Iris pigment epithelial cell (primary cell): ENCODE measurements at places on chromosomes 5 and 9.

DNA sequence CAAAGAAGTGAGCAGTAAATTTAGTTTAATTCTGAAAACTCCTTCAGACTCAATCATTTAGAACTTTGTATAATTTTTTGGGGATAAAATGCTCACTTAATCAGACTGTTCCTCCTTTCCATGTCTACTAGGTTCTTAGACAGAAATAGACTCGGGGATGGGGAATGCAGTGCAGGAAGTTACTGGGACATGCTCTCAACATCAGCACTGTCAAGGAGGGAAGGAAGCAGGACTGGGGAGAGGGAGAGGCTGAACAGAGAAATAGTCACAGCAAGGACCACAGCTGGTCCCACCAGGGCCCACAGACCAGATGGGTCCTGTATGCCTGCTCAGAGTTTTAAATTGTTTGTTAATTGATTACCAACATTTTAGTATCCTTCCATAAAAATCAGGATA lies 310.1 kb upstream of the MSX2 start:
- DNase-seq: no peak

DNA sequence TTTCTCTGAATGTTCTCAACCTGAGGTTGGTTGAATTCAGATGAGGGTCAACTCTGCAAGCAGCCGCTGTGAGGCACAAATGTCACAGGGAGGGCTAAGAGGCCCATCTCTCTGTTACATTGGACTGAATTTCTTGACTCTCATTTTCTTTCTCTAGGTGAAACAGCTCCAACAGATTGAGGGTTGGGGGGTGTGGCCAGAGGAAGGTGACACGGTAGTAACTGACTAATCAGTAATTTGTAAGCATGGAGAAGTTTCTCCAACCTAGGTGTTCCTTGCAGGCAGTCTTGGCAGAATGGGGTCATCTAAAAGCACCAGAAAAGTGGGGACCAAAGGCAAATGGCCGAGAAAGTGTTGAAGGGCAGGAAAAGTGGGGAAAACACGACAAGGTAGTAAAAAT lies 16.8 kb downstream of the CCT5 start:
- no peak for DNase-seq

- no peak for DNase-seq
These were observed 152.2 kb downstream of the TMEM167A start for GRCh38 chr5:82925061-82925411.

GRCh38 chr9:109143881-109144562 lies 23.0 kb downstream of the FRRS1L start:
- DNase-seq: peak; percentile 42
